Left hindlimb (tissue), 1 donor: ENCODE measurements at places on chromosomes 7 and 10.
A peak's percentile ranks its signal among the peaks of the same experiment; 100 is the strongest.

DNA sequence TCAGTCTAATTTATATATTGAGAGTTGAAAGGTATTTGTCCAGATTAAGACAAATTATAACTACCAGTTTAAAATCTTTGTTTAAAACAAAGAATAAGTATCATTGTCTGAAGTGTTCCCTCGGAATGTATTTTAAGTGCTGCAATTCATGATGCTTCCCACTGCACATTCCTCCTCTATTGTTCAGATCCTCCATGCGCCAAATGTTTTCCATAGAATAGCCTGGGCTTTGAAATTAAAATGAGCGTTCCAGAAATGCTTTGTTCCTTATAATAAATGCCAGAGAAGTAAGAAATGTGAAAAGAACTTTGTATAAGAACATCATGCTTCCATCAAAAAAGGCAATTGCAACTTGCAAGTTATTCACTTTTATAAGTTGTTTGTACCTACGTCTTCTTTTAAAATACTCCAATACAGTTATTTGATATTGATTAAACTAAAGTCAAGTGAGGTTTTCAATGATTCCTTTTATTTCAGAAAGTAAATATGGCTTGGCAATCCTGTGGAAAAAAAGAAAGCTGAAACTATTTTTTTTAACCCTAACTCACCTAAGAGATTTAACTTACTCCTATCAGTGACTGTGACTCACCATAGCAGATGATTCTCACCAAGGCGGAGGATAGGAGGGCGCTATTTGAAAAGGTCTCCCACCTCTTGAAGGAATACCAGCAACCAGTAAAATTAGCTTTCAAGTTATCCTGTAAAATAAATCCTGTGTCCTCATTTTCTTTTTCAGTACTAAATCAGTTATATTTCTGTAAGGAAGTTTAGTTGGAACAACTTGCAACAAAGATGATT, 85.8 kb downstream of the CTNNA3 start:
- no peak for DNase-seq

- DNase-seq, result no peak
Measured at GRCh38 chr10:22159979-22160378, 57.8 kb downstream of the EBLN1 start.

- DNase-seq, result no peak
Measured at GRCh38 chr7:139109983-139110411, 477 bp upstream of the ZC3HAV1 start.

GRCh38 chr10:78260141-78260540, 226.5 kb downstream of the RPS24 start:
- DNase-seq, result no peak

DNA sequence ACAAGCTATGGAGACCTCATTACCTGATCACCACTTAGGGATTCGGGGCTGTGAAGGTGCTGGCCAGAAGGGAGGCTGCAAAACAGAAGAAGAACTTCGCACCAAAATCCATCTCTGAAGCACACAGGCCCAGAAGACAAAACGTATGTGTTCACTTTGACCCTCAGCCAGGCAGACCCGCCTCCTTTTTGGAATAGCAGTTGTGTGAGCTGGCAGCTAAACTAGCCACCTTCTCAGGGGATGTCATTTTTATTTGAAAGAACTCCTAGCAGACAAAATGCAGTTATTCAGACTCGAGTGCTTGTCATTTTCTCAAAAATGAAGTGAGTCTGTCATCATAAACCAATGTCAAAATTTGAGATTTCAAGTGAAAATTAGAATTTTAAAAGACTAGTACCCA, 71.7 kb downstream of the TNS3 start:
- no peak for DNase-seq

GRCh38 chr10:24415455-24416125, 206.7 kb downstream of the KIAA1217 start:
- DNase-seq, result peak; percentile 89

GRCh38 chr10:88125766-88126165, 262.3 kb downstream of the PTEN start:
- no peak for DNase-seq

- no peak for DNase-seq
Measured at GRCh38 chr7:2471022-2471329, 5.2 kb downstream of the GRIFIN start.

- DNase-seq, result peak; percentile 90
Measured at GRCh38 chr10:7561216-7561893, 105.4 kb downstream of the ITIH5 start.

GRCh38 chr10:120632942-120633341, 175.9 kb downstream of the PLPP4 start:
- no peak for DNase-seq

DNA sequence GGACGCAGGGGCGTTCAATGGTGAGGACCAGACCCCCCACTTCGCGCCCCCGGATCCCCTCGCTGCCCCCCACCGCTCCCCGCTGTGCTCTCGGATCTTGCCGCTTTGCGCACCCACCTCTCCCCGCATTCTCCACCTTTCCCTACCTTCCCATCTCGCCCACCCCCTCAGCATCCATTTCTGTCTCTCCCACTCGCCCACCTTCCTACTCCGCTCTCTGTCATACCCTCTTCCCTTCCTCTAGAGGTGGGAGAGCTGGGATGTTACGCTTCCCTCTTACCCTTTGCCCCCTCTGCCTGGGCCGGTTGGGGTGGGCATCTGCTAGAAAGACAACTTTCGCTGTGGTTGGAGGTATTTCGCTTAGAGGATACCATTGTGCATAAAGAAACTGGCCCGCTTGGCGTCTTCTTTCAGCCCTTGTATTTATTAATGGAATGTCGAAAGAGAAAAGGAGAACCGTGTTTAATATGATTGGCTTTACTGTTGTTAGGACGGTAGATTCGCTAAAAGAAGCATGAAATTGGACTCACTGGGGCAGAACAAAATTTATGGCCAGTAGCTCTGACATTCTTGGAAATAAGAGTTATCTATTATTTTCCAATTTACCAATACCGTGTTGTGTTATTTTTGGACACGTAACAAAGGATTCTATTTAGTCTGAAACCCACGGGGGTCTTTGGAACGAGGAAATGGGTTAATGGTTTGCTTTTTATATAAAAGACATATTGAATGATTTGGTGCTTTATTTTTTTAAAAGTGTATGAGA, 873 bp downstream of the PRKAR2B start:
- no peak for DNase-seq

DNA sequence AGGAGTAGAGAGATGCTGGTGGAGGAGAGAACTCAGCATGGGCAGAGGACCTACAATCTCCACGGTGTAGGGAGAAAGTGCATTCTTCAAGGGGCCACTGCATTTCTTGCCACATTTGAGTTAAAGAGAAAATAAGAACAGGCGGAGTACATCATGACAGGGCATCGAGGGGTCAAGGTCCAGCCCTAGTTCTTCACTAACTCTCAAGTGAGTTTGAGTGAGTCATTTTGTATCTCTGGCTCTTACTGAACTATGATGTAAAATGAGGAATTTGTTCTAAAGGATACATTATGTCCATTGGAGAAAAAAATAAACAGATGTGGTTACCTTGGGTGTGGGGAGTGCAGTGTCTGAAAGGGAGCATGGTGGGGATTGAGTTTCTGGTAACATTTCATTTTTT, 182.9 kb downstream of the XPNPEP1 start:
- DNase-seq, result no peak

- DNase-seq, result no peak
Measured at GRCh38 chr7:155880721-155881120, 68.5 kb upstream of the SHH start.

DNA sequence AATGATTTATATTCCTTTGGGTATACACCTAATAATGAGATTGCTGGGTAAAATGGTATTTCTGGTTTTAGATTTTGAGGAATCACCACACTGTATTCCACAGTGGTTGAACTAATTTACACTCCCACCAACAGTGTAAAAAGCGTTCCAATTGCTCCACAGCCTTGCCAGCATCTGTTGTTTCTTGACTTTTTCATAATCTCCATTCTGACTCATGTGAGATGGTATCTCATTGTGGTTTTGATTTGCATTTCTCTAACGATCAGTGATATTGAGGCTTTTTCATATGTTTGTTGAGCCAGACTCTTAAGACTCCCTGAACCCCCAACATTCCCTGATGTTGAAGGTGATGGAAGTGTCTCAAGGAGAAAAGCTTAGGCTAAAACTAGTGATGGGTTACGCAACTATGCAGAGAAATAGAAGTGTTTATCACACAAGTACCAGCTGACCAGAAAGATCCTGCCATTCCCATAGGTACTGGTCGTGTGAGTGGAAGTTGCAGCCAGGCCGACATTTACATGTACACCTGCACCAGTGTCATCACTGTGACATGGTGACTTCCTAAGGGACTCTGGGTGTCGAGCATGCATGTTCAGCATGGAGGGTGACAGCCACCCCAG, 711.2 kb upstream of the NRP1 start:
- DNase-seq, result no peak

GRCh38 chr10:100520811-100521210, 1.1 kb upstream of the SEC31B start:
- DNase-seq, result no peak

- DNase-seq, result no peak
Measured at GRCh38 chr10:865924-866576, 65.5 kb downstream of the LARP4B start.

- no peak for DNase-seq
Measured at GRCh38 chr10:92203919-92204623, 86.8 kb downstream of the CPEB3 start.

- no peak for DNase-seq
Measured at GRCh38 chr7:20021831-20022230, 195.4 kb downstream of the MACC1 start.

DNA sequence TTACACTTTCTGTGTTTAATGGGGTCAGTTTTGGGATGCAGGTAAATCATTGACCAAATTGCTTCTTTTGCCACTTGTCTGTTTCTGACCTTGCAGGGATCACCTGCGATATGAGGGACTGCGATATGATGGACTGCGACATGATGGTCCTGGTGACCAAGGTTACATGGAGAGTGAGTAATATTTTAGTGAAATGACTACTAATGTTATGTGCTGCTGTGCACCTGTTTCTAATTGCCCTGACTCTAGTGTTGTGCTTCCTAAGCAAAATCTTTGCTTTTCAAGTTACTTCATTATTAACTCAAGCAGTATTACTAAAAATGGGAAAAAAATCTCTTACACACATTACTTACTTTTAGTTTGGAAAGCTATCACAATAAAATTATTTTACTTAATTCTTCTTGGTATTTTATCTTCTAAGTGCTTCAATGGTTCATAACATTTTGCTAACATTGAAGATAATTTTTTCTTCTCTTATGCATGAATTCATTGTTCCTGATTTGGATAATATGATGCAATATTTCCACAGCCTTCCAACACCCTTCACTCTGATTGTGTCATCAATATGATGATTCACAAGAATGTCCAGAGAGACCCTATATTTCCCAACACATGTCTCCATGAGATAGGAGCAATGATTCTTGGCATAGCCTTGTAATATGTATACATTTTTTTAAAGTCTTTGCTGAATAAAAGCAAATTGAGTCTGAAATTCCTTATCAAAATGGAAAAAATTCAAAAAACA, 306.2 kb upstream of the AKR1E2 start:
- no peak for DNase-seq

DNA sequence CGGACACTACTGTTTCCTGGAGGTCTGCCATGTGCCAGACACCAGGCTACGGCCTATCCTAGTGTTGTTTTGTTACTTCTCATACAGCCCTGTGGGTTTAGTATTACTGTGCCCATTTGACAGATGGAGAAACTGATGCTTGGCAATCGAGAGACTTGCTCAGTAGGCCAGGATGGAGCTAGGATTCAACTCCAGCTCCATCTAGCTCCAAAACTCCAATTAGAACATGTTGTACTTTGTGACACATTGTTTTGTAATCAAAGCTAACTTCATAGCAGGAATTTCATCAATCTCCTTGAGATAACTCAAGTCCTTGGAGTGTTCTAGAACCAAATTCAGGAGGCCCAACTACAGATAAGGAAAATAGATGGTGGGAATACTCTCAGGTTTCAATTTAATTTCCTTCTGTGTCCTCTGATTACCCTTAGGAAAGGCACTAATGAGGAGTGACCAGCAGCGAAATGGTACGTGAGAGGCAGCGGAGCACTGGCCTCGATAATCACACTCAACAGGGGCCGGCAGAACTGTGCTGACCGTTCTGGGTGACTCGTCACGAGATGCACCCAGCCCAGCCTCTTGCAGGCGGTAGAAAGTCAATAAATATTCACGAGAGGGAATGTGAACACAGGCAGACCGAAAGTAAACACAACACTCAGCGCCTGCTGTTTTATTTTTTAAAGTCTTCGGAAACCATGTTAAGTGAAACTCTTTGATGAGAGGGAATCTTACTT, 269.6 kb upstream of the NEBL start:
- no peak for DNase-seq

- no peak for DNase-seq
Measured at GRCh38 chr10:74778436-74779094, 47.8 kb upstream of the KAT6B start.

DNA sequence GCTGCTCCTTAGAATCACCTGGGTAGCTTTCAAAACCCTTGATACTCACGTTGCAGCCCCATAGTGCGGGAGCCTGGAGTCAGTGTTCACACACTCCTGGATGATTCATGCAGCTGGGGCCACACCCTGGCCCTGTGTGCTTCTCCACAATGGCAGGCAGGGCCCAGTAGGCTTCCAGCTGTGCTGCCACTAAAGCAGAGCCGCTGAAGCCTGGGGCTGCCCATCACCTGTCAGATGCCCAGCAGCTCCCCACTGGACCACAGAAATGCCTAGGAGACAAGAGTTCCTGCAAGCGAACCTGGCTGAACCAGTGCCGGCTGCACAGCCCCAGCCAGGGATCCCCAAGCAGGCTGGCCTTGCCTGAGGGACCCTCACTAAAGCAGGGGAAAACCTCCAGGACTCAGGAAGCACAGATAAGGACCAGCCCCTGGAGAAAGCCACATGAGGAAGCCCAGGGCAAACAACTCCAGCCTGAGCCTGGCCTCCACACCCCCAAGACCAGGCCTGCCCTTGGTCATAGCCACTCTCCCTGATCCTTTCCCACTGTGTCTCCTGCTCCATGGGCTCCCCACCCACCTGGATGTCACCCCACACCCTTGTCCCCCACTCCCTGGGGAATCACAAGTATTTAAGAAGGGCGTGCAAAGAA, 111.9 kb downstream of the GRID1 start:
- DNase-seq, result no peak

GRCh38 chr10:102451105-102451969, at the start of gene C10orf95:
Gene C10orf95 (minus strand): TSS chr10:102451543. CDS start chr10:102451093, 450 bp downstream.
- DNase-seq, result no peak

DNA sequence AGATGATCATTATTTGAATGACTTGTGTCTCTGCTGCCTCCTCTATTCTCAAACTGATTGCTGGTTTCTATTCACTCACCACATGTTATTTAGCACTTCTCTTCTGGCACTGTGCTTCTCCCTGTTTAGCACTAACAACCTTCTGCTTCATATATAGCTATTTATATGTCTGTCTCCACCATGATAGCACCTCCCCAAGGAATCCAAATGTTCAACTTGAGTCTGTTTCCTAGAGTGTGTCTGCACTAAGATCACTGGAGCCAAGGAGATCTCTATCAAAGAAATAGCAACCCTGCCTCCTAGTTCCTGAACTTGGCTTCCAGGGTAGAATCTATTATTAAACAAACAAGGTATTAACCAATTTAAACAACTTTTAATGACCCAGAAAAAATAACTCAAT, 104.5 kb downstream of the CYP26A1 start:
- no peak for DNase-seq

- no peak for DNase-seq
Measured at GRCh38 chr10:101011517-101012423, 12.2 kb downstream of the LZTS2 start.

- no peak for DNase-seq
Measured at GRCh38 chr7:137953665-137954470, 48.0 kb downstream of the CREB3L2 start.
